ENCODE measurements at places on chromosomes 12 and 14. TPM values are rescaled to one million over a fixed set of nuclear protein-coding genes. Genes with fewer than 3 reads are reported as not detected.

Gene PRIM1
- total RNA-seq: 6.1 TPM

Gene RPS29
- 506 TPM for total RNA-seq

Gene CLEC6A
- total RNA-seq: not detected

Gene CARMIL3
- total RNA-seq: 0.34 TPM

Gene SUPT16H
- total RNA-seq: 72.8 TPM

Gene PLEKHG7
- total RNA-seq: not detected

Gene SRSF5
- 117 TPM for total RNA-seq

Gene KRT72
- total RNA-seq: not detected

Gene PROX2
- not detected for total RNA-seq

Gene FAM90A1
- total RNA-seq: not detected

Gene DBX2
- not detected for total RNA-seq
